ELF-1 (cell line): ENCODE measurements at places on chromosomes 12 and 14.
A peak's percentile ranks its signal among the peaks of the same experiment; 100 is the strongest.

DNA sequence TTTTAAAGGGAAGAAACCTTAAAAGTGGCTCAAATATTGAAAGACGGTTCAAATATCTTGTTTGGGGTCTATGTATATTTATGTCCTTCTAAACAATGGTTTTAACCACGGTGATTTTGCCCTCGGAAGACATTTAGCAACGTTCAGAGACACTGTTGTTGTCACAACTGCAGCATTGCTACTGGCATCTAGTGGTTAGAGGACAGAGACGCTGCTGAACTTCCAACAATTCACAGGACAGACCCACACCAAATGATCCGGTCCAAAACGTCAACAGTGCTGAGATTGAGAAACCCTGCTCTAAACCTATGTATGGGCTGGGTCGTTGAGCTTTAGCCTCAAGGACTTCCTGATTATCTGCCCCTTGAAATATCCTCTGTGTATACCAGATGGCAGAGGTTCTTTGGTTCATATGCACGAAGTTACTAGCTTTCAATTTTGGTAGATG is 1.7 kb downstream of the ANGEL1 start:
- DNase-seq: peak; percentile 40

- DNase-seq: peak; percentile 12
Measured at GRCh38 chr14:26377150-26377549, 220.7 kb downstream of the NOVA1 start.

DNA sequence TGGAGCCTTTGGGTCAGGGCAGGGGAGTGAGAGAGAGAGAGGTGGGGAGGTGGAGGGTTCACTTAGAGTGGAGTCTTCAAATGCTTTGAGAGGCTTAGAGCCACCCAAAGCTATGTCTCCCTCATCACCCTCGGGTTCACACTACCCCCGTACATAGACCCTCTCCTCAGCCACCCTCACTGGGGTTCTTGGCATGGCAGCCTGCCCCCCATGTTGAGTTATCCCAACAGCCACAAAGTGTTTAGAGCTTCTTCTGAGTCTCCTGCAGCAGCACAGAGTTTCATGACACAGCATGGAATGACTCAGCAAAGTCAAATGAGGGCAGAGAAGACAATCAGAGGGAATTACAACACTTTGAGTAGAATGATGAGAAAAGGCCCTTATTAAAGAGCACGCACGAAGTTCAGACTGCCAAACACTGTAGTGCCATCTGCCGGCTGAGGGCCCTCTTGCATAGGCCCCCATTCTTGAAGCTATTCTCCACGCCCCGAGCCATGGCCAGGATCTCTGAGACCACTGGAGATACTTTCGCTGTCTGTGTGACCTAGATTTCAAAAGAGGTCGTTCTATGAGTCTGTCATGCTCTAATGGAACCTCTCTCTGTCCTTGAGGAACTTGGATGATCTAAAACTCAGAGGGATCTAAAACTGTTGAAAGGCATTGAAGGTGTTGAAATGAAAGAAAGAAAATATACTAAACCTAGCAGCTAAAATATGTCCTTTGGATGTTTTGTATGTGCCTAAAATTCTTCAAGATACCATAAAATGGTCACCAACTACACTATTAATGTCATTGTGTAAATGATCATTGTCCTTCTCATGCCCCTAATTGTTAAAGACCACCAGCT is 221.9 kb downstream of the PELI2 start:
- DNase-seq: peak; percentile 73

DNA sequence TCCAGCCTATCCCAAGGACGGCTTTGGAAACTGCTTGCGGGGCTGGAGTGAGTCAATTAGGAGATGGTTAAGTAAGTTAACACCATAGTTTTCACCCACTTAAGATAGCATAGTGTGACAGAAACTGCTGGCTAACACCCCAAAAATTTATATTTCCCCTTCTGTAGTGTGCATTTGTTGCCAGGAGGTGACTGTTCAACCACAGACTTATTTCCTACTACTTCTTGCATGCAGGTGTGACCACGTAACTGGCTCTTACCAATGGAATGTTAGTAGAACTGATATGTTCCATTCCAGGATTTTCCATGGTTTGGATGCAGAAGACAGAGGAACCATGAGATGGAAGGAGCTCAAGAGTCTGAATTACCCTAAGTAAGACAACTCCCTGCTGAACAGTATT is 52.9 kb upstream of the SLC35F4 start:
- no peak for DNase-seq

- DNase-seq: peak; percentile 60
Measured at GRCh38 chr14:70567791-70568190, 32.7 kb downstream of the MED6 start.

GRCh38 chr14:55583942-55584468 is 4.0 kb downstream of the KTN1 start:
- DNase-seq: no peak

- peak; percentile 98 for DNase-seq
Measured at GRCh38 chr14:93939304-93940229, 12.4 kb downstream of the FAM181A start.

GRCh38 chr12:4168036-4168435 is 105.5 kb upstream of the CCND2 start:
- no peak for DNase-seq

DNA sequence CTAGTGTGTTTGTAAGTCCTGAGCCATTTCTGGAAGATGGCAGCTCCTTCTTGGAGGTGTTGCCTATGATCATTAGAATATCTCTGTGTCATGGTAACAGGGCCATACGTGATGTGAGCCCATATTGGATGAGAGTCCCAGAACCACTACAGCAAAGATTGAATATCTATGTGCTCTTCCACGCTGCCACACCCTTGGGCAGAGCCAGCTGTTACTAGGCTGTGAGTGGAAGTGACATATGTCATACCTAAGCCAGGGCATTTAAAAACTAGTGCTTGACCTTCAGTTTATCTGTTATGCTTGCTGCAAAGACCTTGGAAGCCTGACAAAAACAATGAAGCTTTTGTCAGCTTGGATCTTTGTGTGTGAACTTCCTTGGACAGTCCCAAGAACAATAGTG is 495.1 kb upstream of the CCDC196 start:
- no peak for DNase-seq

GRCh38 chr12:76532520-76532919 is 27.1 kb downstream of the OSBPL8 start:
- no peak for DNase-seq

DNA sequence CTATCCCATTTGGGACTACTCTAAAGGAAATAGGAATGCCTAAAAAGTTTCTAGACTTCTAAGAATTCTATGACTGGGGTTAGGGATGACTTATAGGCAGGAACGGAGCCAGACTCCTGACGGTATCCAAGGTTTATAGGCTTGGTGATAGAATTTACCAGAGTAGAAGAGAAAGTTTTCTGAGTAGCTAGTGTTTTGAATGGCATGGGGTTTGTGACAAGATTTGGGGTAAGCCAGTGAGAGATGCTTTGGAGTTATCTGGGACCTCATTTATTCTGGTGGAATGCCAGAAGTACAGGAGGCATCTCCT is 444.6 kb downstream of the RAD51B start:
- DNase-seq: no peak

DNA sequence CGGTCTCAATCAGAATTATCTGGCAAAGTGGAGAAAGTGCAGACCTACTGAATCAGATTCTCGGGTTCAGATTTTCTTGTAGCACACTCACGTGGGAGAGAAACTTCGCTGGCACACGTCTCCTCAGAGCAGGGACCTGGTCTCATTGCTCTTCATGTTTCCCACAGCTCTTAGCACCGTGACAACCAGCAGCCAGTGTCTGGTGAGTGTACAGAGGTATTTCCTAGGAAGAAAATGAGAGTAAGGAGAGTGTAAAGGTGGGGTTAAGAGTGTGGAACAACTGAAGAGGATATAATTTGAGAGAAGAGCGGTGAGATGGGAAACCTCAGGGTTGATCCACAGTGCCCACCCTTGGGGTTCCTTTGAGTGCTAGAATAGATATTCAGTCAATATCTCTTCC is 89.2 kb downstream of the ARF6 start:
- no peak for DNase-seq

DNA sequence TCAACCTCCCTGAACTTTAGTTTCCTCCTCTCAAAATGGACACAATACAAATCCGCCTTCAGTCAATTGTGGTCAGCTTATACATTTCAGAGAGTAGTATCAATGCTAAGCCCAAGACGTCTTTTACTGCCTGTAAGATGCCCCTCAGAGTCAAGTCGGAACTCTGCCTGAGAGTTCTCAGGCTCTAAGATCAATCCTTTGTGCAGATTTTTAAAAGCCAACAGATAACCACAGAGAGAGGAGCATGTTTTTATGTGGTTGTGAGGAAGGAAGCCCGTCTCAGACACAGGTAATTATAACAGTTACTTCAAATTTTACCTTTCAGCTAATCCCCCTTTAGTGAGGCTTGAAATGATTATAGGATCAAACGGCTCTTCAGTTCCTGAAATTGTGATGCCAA is 91.6 kb downstream of the HELB start:
- DNase-seq: no peak

GRCh38 chr14:61298824-61299223 is 17.7 kb upstream of the TMEM30B start:
- DNase-seq: no peak

DNA sequence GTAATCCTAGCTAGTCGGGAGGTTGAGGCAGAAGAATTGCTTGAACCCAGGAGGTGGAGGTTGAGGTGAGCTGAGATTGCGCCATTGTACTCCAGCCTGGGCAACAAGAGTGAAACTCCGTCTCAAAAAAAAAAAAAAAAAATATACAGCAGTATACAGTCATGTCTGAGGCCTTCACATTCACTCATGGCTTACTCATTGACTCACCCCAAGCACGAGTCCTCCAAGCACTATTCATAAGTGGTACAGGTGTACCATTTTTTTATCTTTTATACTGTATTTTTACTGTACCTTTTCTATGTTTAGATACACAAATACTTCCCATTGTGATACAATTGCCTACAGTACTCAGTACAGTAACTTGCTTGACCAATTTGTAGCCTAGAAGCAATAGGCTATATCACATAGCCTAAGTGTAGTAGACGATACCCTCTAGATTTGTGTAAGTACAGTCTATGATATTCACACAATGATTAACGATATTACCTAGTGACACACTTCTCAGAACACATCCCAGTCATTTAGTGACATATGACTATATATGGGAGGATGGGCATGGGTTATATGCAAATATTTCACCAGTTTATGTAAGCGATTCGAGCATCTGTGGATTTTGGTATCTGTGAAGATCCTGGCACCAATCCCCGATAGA is 12.2 kb downstream of the LLPH start:
- no peak for DNase-seq

DNA sequence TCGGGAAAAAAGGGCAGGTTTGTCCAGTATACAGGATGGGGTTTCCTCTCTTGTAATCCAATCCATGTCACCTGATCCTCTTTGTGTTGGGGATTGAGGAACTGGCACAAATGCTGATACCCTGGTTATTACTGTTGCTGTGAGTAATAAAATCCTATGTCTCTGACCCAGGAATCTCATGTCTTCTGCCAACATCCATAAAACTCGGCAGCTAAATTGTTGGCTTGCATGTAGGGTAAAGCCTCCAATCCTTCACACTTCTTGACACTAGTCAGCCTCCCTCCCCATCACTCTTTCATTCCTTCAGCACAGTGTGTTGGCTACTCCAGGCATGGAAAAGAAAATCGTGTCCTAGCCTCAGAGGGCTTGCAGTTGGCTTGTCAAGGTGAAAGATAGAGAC is 9.2 kb upstream of the NOS1 start:
- DNase-seq: no peak

GRCh38 chr14:48703728-48704467 is 882.3 kb downstream of the RPS29 start:
- DNase-seq: no peak

- DNase-seq: no peak
Measured at GRCh38 chr12:101901777-101902176, 24.4 kb downstream of the DRAM1 start.

- no peak for DNase-seq
Measured at GRCh38 chr14:64232944-64233343, 61.2 kb downstream of the ESR2 start.

GRCh38 chr14:82935691-82936090 is 1402.0 kb upstream of the SEL1L start:
- no peak for DNase-seq

DNA sequence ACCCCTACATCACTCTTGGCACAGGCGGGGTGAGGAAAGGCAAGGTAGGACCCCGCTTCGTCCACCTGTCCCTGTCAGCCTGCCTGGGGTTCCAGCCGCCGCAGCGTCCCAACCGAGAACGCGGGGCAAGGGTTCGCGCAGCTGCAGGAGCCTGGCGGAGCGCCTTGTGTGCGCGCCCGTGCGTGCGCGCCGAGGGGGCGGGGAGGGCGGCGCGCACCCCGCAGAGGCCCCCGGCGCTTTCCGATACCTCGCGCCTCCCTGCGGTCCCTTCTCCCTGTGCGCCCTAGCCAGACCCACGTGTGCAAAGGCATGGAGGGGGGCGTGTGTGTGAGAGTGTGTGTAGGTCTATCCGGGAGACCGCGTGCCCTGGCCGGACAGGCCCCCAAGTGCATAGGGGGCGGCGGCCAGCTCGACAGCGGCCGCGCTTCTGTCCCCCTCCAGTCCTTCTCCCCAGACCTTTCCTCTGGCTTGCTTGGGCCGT is 122.4 kb downstream of the TSPAN9 start:
- peak; percentile 76 for DNase-seq

- DNase-seq: no peak
Measured at GRCh38 chr12:51874000-51874399, 13.9 kb upstream of the ANKRD33 start.

- no peak for DNase-seq
Measured at GRCh38 chr12:82414926-82415325, 56.6 kb downstream of the METTL25 start.

GRCh38 chr12:132741620-132742019 is 20.0 kb downstream of the ANKLE2 start:
- no peak for DNase-seq

GRCh38 chr12:20000229-20000849 is 368.0 kb upstream of the PDE3A start:
- DNase-seq: no peak

DNA sequence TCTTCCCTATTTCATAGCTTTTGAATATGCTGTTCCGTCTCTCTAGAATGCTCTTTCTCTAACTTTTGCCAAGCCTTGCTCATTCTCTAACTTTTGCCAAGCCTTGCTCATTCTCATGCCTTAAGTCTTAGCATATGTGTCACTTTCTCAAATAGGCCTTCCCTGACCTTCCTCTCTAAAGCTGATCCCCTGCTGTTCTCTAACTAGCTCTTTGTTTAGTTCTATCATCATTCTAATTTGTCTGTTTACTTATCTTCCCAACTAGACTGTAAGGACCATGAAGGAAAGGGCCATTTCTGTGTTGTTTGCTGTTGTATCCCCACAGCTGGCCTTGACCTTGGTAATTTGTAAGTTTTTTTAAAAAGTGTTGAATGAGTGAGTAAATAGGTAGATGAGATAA is 71.1 kb downstream of the ZNF641 start:
- no peak for DNase-seq

- DNase-seq: no peak
Measured at GRCh38 chr14:68222726-68223125, 403.1 kb downstream of the RAD51B start.

DNA sequence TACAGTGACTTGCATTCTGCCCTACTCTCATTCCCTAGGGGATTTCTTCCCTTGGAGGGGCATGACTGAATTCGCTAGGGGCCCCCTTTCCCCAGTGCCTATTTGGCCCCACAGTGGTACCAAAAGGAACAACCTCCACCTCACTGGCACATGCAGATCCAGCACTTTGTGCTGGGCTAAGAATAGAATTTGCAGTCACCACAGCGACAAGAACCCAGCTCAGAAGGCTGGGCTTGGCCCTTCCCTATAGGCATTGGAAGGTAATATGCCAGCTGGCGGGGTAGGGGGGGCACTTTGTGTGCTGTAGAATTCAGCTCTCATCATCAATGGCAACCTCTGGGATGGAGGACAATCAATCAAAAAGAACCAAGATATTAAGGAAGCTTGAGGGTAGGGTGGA is 13.9 kb downstream of the BAZ2A start:
- DNase-seq: no peak
